ENCODE measurements at places on chromosomes 4 and X.

GRCh38 chrX:78555401-78555980 is 103.6 kb downstream of the RTL3 start:
- DNase-seq = no peak

DNA sequence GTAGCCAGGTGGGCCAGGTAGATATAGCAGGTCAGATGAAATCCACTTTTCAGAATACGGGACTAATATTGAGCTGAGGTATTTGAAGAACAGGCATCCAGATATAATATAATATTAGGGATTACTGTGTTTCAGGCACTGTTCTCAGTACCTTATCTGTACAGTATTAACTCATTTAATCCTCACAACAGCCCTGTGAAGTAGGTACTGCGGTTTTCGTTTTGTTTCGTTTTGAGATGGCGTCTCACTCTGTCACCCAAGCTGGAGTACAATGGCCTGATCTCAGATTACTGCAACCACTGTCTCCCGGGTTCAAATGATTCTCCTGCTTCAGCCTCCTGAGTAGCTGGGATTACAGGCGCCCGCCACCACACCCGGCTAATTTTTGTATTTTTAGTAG is 129.6 kb downstream of the IL1RAPL2 start:
- no peak for DNase-seq

- DNase-seq = peak; percentile 62
Measured at GRCh38 chr4:38860788-38861424, 4.3 kb upstream of the TLR6 start.

DNA sequence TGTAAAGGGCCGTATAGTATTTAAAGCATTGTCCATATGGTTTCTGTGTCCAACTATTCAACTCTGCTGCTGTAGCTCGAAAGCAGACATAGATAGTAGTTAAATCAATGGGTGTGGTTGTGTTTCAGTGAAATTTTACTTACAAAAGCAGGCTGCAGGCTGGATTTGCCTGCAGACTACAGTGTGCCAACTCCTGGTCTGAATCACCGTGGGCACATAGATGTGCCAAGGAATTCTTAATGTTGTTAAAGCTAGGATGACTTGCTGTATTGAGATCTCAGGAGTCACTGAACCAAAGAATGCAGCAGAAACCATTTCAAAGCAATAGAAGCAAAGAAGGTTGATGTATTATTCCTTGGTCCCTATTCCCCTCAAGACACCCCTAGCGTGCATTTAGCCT is 379.0 kb downstream of the STIM2 start:
- DNase-seq = no peak

- DNase-seq = no peak
Measured at GRCh38 chr4:14043203-14043602, 415.7 kb upstream of the BOD1L1 start.

- DNase-seq = no peak
Measured at GRCh38 chr4:139921429-139922184, 232.4 kb downstream of the MAML3 start.

- no peak for DNase-seq
Measured at GRCh38 chrX:65755786-65756185, 88.3 kb downstream of the MSN start.

- no peak for DNase-seq
Measured at GRCh38 chrX:8755813-8756212, 23.9 kb upstream of the ANOS1 start.

GRCh38 chr4:144985014-144985413 is 113.0 kb downstream of the ANAPC10 start:
- no peak for DNase-seq

- no peak for DNase-seq
Measured at GRCh38 chr4:147516133-147516532, 35.2 kb downstream of the EDNRA start.

GRCh38 chrX:106933538-106933961 is 13.3 kb downstream of the CLDN2 start:
- no peak for DNase-seq

DNA sequence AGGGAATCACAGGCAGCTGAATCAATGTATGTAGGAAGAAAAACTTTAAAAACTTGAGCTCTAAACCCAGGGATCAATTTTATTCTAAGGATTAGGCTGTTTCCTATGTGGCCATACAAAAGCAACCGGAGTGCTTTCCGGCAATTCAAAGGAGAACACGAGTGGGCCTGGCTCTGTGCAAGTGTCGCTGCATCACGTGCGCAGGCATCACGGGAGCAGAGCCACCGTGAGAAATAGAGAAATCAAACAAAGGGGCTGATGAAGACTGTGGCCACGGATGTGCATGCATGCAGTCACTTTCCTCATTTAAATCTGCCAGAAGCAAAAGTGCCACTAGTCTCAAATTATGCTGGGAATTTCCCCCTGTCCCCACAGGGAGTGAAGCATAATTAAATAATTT is 196.9 kb downstream of the NSUN7 start:
- DNase-seq = no peak

GRCh38 chr4:170281027-170281426 is 191.3 kb upstream of the AADAT start:
- no peak for DNase-seq

GRCh38 chr4:6917461-6918271 is 8.0 kb downstream of the TBC1D14 start:
- peak; percentile 71 for DNase-seq

DNA sequence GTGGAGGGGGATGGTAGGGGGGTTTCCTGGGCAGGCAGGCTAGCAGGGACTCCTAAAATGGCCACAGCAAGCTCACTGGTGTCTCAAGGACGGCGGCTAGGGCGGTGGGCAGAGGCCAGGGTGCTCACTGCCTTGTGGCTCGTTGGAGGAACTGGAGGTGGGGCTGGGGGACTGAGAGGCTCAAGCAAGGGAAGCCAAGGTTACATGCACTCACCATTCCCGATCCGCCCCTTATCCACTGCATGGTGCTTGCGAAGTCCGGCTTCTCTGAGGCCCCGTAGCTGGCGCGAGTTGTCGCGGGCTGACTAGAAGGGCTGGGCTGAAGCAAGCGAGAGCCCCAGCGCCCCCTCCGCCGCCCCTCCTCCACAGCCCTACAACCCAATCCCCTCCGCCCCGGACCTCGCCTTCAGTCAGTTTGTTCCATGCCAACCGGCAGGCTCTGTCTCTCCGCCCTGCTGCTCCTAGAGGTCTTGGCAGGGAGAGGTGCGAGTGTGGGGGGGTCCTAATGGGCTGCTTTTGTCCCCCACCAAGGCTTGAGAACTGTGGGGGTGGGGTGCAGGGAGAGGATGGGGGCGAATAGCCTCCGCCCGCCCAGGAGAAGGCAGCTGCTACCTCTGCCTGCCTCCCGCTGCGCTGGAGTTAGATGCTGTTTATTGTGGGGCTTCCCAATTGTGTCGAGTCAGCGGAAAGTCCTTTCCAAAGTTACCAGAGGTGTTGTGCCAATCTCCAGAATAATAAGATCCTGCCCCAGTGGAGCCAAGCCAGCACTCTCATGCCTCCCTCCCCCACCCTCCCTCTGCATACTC is at the start of gene ARHGEF9:
Gene ARHGEF9 (minus strand): TSS at position 313 of the 806 bp plus-strand sequence. CDS start 69 bp downstream, at position 244.
- no peak for DNase-seq

DNA sequence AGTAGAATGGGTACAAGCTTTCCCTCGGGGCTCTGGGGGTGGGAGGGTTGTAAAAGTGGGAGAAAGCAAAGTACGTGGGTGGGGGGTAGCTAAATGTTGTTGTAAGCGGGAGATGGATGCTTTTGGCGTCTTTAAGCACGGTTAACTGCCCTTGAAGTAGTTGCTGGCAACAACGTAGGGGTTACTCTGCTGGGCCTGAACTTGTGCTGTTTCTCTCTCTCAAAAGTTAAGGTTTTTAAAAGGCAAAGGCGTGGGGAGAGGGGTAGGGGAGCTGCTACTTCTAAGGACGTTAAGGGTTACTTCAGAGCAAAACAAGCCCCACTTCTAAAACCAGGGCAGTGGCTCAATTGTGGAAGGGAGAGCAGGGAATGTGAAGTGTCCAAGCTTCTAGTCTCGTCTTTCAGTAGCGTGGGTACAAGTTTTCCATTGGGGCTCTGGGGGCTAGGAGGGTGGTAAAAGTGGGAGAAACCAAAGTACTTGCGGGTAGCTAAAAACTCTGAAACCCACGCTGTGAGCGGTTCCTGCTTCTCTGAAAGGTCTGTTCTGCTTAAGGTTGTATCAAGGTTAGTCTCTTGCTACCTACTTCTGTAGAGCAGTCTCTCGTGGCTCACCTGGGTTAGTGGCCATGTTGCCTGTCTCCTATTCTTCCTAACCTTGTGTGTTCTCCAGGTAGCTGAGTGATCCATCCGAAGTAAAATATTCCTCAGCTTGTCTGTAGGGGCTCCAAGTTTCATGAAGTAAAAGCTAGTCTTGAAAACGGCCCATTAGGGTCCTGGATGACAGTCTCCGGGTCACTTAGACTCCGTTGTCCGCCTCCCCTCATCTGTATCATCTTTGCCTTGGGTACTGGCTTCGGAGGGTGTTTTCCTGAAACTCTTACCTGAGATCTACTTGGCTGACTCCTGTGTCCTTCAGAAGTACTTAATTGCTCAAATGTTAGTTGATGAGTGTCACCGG is 1.7 kb upstream of the WDR1 start:
- no peak for DNase-seq

- DNase-seq = no peak
Measured at GRCh38 chrX:42694260-42694815, 83.6 kb downstream of the PPP1R2C start.

GRCh38 chrX:153614818-153615217 is 15.9 kb upstream of the CCNQ start:
- DNase-seq = no peak

GRCh38 chrX:99184153-99184552 is 1225.9 kb downstream of the PCDH19 start:
- no peak for DNase-seq

DNA sequence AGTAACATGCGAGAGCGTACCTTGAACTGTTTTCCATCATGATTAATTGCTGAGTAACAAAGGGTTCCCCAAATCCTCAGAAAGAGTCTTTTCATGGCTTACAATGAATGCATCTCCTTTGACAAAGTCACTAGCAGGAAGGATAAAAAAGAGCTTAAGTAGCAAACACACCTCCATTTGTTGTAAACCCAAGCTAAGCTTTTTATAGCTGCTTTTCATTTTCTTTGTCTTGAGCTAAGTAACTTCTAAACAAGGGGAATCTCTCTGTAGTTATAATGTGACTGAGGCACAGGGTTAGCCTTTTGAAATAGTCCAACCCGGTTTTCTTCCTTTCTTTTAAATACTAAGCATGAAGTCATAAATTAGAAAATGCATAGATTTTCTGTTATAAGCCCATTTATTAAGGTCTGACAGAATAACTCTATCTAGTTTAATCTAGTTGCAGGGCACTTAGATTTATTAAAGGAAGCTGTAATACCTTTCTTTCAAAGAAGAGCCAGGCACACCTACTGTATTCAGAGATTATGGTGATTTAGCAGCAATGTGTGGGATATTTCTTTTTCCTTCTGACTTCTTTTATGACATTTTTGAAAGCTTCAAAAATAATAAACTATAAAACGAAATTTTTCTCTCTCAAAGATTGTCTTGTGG is 226.9 kb upstream of the SMIM31 start:
- no peak for DNase-seq

- no peak for DNase-seq
Measured at GRCh38 chrX:123217077-123217476, 33.0 kb downstream of the GRIA3 start.

- no peak for DNase-seq
Measured at GRCh38 chr4:22416403-22416802, 99.5 kb downstream of the ADGRA3 start.

GRCh38 chrX:78063687-78064086 is 40.4 kb upstream of the PGK1 start:
- DNase-seq = no peak

GRCh38 chr4:143531788-143532491 is 18.4 kb downstream of the SMARCA5 start:
- DNase-seq = no peak

DNA sequence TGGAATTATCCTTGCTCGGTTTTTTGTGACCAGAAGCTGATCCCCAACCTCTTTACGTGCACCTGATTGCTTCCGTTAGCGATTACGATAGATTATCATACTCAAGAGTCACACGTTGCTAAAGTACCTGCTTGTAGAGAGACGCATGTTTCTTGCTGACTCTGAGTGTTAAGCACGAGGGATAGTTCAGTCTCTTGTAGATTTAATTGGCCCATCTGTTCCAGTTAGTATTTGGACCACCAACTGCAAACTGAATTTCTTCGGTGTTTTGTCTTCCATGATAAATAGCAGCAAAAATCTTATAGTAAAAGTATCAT is 516 bp upstream of the COX18 start:
- no peak for DNase-seq

DNA sequence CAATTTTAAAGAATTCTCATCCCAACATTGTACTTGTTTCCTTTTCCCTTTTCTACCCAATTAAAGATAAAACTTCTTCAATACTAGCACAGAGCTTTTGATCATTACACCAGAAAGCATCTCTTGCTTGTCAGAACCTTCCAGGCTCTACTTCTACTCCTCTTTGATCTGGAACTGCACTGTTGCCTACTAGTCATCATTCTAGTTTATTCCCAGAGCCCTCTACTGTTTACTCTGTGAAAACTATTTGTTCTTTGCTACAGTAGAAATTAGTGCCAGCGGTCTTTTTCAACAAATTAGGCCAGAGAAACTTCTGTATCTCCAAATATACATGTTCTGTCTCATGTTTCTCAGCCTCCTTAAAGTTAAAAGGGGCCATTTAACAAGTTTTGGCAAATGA is 46.8 kb upstream of the TMPRSS11F start:
- DNase-seq = no peak

- no peak for DNase-seq
Measured at GRCh38 chr4:35757836-35758235, 486.5 kb downstream of the ARAP2 start.

DNA sequence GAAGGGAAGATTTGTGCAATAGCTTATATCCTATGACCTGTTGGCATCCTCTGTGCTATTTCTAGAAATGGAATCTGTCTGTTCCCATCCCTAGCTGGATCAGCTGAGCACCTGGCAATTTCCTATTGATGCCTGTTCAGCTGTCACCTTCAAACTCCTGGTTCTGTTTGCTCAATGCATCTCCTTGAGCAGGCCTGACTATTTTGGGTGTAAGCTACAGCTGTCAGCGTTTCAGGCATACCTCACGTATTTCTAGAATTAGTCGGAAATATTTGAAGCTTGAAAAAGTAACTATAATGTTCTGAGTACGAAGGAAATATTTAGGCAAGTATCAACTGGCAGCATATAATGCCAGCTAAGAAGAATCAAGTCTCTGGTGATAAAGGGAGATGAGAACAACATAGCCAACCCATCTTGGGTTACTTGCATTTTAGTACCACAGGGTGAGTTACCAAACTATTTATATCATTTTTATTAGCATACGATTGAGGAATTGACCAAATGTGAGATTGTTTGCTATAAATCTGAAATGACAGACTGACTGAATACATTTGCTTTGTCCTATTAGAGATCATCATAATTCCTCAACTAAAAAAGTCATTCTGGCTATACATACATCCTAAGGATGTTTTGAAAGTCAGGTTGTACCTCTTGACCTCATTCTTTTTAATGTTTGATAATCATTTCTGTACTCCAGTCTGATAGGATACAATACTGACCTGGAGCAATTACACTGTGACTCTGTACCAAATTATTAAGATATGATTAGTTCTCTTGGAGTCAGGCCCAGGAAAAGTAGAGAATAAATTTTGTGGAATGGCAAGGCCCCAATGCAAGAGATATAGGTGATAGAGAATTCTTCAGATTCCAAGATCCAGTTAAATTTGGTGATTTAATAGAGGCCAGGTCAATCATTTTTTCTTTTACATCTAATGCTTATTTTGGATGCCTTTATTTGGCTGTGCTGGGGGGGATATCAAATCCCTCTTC is 36.4 kb upstream of the PLAC1 start:
- DNase-seq = no peak

Measured in CD4-positive, alpha-beta T cell treated with Interleukin-15 for 1 hour (primary cell).